ENCODE measurements at places on chromosomes 1 and 21. TPM values are rescaled to one million over a fixed set of nuclear protein-coding genes. Genes with fewer than 3 reads are reported as not detected.

DNA sequence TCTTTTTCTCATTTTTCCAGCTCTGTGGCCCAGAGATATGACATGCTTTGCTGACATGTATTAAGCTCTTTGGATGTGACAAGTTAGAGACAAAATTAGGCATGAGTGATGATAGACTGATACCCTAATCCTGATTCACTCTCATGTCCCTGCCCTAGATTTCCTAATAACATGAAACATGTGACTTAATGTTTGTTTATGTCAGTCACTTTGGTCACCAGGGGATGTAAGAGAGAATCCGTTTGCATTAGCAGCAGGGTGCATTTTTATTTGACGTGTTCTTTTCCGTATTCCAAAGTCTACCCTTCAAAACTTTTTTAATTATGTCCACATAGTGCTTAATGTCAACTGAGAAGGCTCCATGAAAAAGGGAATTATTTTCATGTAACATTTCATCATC is 192.4 kb downstream of the HMCN1 start:
- no peak for DNase-seq

- peak; percentile 22 for DNase-seq
These were observed 709.4 kb downstream of the MATN1 start for GRCh38 chr1:30014031-30014430.

DNA sequence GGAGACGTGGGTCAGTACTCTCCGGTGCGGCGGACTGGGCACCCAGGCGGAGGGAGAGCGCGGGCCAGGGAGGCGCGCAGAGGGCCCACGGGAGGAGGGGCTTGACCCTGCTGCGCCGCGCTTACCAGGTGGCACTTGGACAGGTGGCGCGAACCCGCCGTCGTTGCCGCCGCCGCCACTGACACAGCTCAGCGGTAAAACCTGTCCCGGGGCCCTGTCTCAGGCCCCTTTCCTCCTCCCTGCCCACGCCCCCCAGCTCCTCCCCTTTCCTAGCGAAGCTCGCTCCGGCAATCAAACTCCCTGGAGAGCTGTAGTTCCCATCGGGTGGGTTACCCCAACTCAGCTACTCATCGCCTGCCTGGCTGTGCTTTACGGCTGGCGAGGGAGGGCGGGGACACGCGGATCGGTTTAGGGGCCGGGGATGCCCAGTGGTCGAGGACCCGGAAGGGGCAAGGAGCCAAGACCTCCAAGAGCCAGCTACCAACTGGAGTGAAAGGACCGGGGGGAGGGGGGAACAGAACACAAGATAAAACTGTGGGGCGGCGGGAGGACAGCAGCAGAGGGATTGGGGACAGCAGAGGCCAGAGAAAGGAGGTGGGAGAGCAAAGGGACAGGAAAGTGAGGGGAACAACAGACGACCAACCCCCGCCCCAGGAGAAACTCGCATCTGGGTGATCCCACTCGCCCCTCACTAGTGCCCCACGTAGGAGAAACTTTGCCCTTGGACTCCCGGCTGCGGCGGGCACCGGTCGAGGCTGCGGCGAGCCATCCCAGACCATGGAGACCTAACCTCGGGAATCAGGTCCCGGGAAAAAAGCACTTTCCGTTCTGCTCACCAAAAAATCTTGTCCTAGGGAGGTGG is 2.9 kb downstream of the GFI1 start:
- DNase-seq, result peak; percentile 85

- DNase-seq, result no peak
These were observed 2.8 kb downstream of the VPS72 start for GRCh38 chr1:151187205-151187604.

GRCh38 chr1:229013981-229014380 is 256.9 kb upstream of the RAB4A start:
- DNase-seq, result peak; percentile 52

- no peak for DNase-seq
These were observed 49.2 kb upstream of the TEKT2 start for GRCh38 chr1:36034692-36035091.

- no peak for DNase-seq
These were observed 11.5 kb downstream of the ABL2 start for GRCh38 chr1:179217943-179218507.

DNA sequence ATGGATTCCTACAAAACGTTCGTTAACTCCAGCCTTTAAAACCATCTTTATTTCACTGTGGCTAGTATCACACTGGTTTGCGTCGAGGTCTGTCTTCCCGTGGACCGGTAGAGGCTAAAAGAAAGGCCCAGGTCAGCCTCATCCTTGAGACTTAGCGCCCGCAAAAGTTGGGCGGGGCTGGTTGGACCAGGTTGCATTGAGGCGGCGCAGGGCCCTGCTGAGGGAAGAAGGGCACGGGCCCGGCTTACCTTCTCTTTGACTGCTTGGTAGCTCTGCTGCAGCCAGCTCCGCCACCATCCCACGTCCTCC is 455 bp downstream of the BSDC1 start:
- DNase-seq, result no peak

Gene FOXD2
- 0.13 TPM for total RNA-seq

Gene CR1
- total RNA-seq, result 0.07 TPM

Gene SLC5A9
- 295 TPM for total RNA-seq

Gene KIF26B
- total RNA-seq, result 21.0 TPM

Gene FCRL1
- total RNA-seq, result not detected

Gene AJAP1
- 22.1 TPM for total RNA-seq
